Bronchial smooth muscle cell (primary cell): ENCODE measurements at places on chromosomes 11 and 22. TPM values are rescaled to one million over a fixed set of nuclear protein-coding genes. Genes with fewer than 3 reads are reported as not detected.

Gene ACP2
- 9.5 and 12.1 TPM in 2 replicates for total RNA-seq

Gene LARGE1
- total RNA-seq, result 9.8 and 11.2 TPM in 2 replicates

Gene UPK3A
- not detected in 2 replicates for total RNA-seq

Gene NLRP14
- total RNA-seq, result 0.09 and 0.16 TPM in 2 replicates

Gene WEE1
- total RNA-seq, result 11.6 and 12.1 TPM in 2 replicates

Gene IGLL5
- total RNA-seq, result not detected in 2 replicates

Gene POU2AF2
- total RNA-seq, result not detected in 2 replicates

Gene ACTN3
- total RNA-seq, result 0.17 and 0.32 TPM in 2 replicates

Gene MUC15
- total RNA-seq, result not detected in 2 replicates

Gene DRD4
- under 0.01 TPM in 1 of 2 replicates, not detected in the other for total RNA-seq

Gene SLCO2B1
- total RNA-seq, result not detected in 2 replicates

Gene IL17REL
- not detected in 2 replicates for total RNA-seq

Gene NFAM1
- under 0.01 TPM in 1 of 2 replicates, not detected in the other for total RNA-seq

Gene HPX
- total RNA-seq, result 0.63 and 0.77 TPM in 2 replicates

Gene TPH1
- total RNA-seq, result under 0.01 TPM in 2 replicates

Gene PHF21B
- under 0.01 TPM in 1 of 2 replicates, not detected in the other for total RNA-seq

Gene DNAJB7
- not detected in 2 replicates for total RNA-seq

Gene FGF4
- total RNA-seq, result not detected in 2 replicates
